ENCODE measurements at places on chromosomes 2 and 18.

DNA sequence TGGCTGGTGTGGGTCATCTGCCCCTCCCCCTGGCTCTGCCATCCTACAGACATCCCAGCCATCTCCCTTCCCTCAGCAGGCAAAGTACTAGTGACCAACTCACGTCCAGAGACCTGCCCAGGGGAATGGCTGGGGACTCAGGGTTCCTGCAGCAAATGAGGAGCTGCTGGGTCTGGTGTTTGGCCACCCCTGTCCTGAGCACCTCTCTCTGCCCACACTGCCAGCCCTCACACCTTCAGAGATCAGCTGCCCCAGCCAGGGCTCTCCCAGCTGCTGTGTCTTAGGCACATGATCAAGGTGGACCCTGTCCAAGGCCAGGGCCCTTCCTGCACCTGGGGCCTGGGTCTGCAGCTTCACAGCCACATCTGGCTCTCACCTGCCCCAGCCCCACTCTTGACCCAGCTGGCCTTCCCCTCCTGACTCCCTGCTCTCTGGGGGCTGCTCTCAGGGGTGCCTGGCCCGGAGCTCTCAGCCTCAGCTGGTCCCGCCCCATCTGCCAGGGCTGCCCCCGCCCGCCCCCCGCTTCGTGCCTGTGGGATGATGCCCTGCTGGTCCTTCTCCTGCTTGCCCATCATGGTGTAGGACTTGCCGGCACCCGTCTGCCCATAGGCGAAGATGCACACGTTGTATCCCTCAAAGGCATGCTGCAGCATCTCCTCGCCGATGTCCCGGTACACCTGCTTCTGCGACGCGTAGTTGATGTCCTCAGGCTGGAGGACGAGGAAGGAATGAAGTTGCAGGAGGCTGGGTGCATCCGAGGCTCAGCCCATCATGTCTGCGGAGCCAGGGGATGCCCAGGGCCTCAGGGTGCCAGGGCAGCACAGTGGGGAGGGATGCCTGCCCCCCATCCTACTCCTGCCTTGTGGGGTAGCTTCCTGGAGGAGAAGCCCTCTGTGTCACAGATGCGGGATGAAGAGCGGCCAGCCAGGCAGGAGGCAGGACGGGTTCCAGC is 32.2 kb downstream of the KIF1A start:
- H3K36me3 ChIP-seq: no peaks in the 10 kb centered on the region
- no peak overlapping the region for H3K27ac ChIP-seq
- H3K27me3 ChIP-seq: peaks cover 2% of the 10 kb centered on the region

DNA sequence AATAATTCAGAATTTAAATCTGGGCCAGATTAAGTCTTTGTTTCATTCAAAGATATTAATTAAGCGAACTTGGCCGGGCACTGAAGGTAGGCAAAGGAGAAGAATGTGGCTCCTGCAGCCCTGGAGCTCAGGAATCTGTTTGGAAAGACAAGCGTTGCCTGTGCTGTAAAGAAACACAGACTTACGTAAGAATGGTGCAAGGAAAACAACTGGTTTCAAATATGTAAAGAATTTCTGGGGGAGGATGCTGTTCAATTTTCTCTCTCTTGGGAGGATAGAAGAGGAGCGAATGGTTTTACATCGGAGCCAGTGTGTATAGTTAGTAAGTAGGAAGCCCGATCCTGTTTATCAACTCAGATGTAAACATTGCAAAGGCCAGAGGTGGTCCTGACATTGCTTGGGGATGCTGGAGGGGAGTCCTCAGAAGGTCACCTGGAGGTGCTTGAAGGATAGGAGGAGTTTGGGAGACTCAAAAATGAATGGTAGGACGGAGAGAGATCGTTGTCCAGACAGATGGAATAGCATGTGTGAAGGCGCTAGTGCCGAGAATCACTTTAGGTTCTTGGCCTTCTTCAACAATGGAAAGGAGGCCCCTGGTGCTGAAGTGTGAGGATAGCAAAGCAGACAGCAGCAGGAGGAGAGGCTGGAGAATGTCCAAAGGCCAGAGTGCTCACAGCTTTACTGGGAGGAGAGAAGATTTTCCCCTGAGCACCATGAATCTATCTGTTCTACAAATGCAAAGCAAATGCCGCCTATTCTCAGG is 456.1 kb downstream of the LPIN1 start:
- no peak overlapping the region for H3K4me3 ChIP-seq
- no peaks in the 10 kb centered on the region for H3K27me3 ChIP-seq
- H3K27ac ChIP-seq: no peak overlapping the region
- H3K36me3 ChIP-seq: no peaks in the 10 kb centered on the region
- peaks cover 4% of the 10 kb centered on the region for H3K4me1 ChIP-seq

- H3K4me3 ChIP-seq: no peak overlapping the region
- no peak for DNase-seq
- no peaks in the 10 kb centered on the region for H3K27me3 ChIP-seq
Observed at GRCh38 chr2:70161069-70161534, 29.7 kb downstream of the C2orf42 start.

DNA sequence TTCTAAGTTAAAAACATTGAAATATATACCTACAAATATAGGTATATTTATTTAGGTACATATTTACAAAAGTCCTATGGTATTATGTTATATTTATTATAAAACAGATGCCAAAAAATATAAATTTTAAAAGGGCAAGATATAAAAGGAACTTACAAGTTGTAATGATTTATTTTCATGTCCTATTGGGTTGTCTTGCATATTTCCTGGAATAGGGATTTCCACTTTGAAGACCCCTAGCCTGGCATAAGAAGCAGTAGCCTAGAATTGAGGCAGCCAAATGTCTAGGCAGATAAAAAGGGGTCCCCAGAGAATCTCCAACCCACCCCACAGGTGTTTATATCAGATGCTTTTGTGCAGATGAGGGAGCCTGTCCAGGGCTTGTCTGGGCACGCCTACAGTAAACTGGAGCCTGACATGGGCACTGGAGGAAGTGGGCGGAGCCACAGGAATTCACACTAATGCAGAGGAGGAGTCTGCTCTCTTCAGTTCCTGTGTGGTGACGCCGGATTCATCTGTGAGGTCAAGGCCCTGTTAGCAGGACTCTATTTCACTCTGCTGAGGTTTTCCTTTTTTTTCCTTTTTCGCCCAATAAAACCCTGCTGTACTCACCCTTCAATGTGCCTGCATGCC is 1088.9 kb upstream of the PIK3C3 start:
- no peak overlapping the region for H3K27ac ChIP-seq
- H3K4me1 ChIP-seq: no peaks in the 10 kb centered on the region
- no peak for DNase-seq
- H3K36me3 ChIP-seq: no peaks in the 10 kb centered on the region
- no peak overlapping the region for H3K4me3 ChIP-seq

DNA sequence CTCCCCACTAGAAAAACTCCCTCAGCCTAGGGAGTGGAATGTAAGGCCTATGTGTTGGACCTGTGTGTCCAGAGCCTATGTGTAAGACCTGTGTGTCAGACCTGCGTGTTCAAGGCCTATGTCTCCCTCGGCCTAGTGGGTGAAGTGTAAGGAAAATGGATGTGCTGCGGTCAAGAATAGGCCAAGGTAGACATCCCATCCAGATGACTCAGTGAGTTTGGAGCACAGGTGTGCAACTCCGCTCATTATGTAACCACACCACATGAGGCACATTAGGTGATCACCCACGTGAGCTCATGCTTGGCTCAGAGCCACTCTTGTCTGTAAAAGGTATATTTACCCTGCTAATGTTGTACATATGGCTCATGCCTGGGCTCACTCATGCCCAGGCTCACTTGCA is 565.3 kb upstream of the CRIM1 start:
- H3K27ac ChIP-seq: no peak overlapping the region
- no peaks in the 10 kb centered on the region for H3K36me3 ChIP-seq
- DNase-seq: no peak
- H3K27me3 ChIP-seq: no peaks in the 10 kb centered on the region

DNA sequence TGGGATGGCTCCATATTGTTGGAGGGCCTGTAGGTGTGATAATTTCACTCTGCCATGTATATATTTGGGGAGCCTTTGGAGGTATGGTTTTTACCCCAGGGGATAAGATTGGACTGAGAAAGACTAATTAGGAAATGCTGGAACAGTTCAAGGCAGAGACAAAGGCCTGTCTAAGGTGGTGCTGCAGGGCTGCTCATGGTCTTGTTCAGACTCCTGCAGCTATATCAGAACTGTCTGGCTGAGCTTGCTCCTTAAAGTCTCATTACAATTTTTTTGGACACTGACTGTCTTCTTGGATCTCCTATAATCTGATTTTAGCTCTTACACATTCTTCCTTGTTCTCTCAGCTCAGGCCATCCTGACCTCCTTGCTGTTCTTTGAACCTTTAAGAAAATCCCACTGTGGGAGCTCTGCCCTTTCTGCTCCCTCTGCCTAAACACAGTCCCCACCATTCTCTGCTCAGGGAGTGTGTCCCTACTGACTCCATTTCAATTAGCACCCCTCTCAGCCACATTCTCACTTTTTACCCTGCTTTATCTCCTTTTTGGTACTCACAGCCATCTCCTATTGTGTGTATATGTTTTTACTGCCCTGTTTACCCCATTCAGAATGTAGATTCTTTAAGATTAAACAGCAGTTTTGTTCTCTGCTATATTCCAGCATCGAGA is 468.7 kb upstream of the FANCL start:
- no peaks in the 10 kb centered on the region for H3K4me1 ChIP-seq
- no peak overlapping the region for H3K27ac ChIP-seq
- no peaks in the 10 kb centered on the region for H3K36me3 ChIP-seq
- no peaks in the 10 kb centered on the region for H3K27me3 ChIP-seq
- DNase-seq: no peak

GRCh38 chr2:10961490-10961875 is 49.7 kb downstream of the KCNF1 start:
- no peaks in the 10 kb centered on the region for H3K36me3 ChIP-seq
- DNase-seq: no peak
- H3K4me3 ChIP-seq: no peak overlapping the region
- peaks cover 19% of the 10 kb centered on the region for H3K27me3 ChIP-seq
- H3K27ac ChIP-seq: no peak overlapping the region
- no peaks in the 10 kb centered on the region for H3K4me1 ChIP-seq

GRCh38 chr2:102358496-102358895 is 2.9 kb downstream of the IL18R1 start:
- H3K36me3 ChIP-seq: no peaks in the 10 kb centered on the region
- peaks cover 4% of the 10 kb centered on the region for H3K4me1 ChIP-seq
- no peak for DNase-seq
- no peak overlapping the region for H3K27ac ChIP-seq
- no peak overlapping the region for H3K4me3 ChIP-seq
- H3K27me3 ChIP-seq: no peaks in the 10 kb centered on the region

DNA sequence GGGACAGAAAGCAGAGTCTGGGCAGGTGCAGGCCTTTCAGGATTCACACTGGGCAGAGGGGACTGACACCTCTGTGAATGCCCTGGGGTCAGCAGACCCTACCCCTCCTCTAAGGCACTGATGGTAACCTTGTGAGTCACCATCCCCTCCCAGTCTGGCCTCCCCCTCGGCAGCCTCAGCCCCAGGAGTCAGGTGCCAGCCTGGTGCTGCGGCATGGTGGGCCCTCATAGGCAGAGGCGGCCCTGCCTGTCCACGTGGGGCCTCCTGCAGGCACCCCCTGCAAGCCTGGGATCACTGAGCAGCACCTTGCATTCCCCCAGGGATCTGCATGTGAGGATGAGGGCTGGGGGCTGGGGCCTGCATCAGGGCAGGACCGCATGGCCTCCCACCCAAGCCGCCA is 4.8 kb upstream of the GPR17 start:
- H3K27me3 ChIP-seq: no peaks in the 10 kb centered on the region
- peaks cover 16% of the 10 kb centered on the region for H3K36me3 ChIP-seq
- peaks cover 31% of the 10 kb centered on the region for H3K4me1 ChIP-seq
- H3K27ac ChIP-seq: no peak overlapping the region

- no peak overlapping the region for H3K4me3 ChIP-seq
- no peaks in the 10 kb centered on the region for H3K4me1 ChIP-seq
- H3K36me3 ChIP-seq: no peaks in the 10 kb centered on the region
- no peak overlapping the region for H3K27ac ChIP-seq
- H3K27me3 ChIP-seq: no peaks in the 10 kb centered on the region
Observed at GRCh38 chr2:119940856-119941255, 72.0 kb upstream of the EPB41L5 start.

- no peaks in the 10 kb centered on the region for H3K4me1 ChIP-seq
- no peaks in the 10 kb centered on the region for H3K27me3 ChIP-seq
- DNase-seq: no peak
- no peaks in the 10 kb centered on the region for H3K36me3 ChIP-seq
- H3K27ac ChIP-seq: no peak overlapping the region
Observed at GRCh38 chr2:194706179-194706578, 950.8 kb upstream of the SLC39A10 start.

DNA sequence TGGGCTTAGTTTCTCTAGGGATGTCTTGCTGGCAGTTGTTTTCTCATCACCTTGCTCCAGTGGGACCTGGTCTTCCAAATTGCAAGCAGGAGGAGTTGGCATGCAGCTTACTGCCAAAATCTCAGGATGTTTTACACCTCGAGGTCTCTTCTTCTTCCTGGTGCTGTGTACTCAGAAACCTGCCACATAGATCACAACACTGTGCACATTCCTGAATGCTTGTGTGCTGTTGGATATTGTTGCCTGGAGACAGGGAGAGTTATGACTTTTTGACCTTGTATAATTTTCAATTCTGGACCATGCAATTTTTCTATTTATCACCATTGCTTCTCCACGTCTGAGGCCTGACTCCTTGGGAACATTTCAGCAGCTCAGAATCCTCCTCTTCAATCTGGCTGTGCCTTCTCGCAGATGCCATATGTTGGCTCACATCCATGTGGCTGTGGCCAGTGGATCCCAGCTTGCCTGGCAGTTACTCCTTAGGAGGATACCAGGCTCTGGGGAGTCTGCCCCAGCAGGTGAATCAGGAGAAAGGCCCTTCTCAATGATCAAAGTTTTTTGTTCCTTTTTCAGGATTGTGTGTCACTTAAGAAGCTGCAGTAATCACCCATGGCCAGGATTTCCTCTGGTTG is 489.3 kb downstream of the TSN start:
- H3K27ac ChIP-seq: no peak overlapping the region
- H3K4me1 ChIP-seq: no peaks in the 10 kb centered on the region
- DNase-seq: no peak
- H3K36me3 ChIP-seq: no peaks in the 10 kb centered on the region

Measured in mesenchymal stem cell (in vitro differentiated cells and primary cell).